ENCODE measurements at places on chromosomes 13 and 19.

DNA sequence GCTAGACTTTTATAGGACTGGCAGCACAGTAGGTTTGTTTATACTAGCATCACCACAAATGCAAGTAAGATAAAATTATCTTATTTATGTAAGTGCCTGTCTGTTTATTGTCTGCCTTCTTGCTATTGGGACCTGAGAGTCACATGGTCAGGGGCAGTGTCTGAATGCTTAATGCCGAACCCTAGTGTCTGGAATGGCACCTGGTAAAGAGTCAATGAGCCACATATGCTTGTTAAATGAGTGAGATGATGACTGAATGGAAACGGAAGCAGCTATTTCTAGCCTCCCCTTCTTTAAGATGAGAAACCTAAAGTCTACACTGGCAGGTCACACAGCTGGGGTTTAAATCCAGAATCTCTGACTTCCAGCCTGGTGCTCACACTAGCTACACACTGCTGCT lies 92.2 kb downstream of the STOML3 start:
- no peak for DNase-seq

GRCh38 chr19:57244513-57244912 lies 4.1 kb downstream of the ZNF805 start:
- no peak for DNase-seq

- no peak for DNase-seq
These were observed 17.6 kb downstream of the ACOD1 start for GRCh38 chr13:76965759-76966421.

GRCh38 chr19:30214651-30215051 lies 157.5 kb upstream of the ZNF536 start:
- no peak for DNase-seq
